GM06990 (cell line): ENCODE measurements at places on chromosomes 11 and 22.

GRCh38 chr22:46815559-46815895, 53.1 kb downstream of the TBC1D22A start:
- DNase-seq = no peak

DNA sequence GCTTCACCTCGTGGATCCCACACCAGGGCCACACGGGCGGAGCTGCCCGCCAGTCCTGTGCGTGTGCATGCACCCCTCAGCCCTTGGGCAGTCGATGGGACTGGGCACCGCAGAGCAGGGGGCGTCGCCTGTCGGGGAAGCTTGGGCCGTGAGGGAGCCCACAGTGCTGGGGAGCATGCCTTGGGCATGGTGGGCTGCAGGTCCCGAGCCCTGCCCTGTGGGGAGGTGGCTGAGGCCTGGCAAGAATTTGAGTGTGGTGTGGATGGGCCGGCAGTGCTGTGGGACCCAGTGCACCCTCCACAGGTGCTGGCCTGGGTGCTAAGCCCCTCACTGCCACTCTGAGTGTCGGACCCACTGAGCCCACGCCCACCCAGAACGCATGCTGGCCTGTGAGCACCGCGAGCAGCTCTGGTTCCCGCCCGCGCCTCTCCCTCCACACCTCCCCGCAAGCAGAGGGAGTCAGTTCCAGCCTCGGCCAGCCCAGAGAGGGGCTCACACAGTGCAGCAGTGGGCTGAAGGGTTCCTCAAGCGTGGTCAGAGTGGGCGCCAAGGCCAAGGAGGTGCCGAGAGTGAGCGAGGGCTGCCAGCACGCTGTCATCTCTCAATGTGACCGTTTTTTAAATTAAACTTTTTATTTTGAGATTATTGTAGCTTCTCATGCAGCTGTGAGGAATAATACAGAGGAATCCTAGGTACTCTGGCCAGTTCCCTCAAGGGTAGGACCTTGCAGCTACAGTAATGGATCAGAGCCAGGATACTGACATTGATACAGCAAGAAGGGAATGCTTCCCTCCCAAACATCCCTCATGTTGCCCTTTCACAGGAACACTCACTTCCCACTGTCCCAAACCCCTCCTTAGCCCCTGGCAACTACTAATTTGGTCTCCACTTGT, 127.7 kb downstream of the CRYBB2 start:
- no peak for DNase-seq

GRCh38 chr11:79018371-79018849, 422.4 kb downstream of the TENM4 start:
- no peak for DNase-seq

- DNase-seq = no peak
Measured at GRCh38 chr11:2217211-2218030, 45.8 kb upstream of the TH start.

- DNase-seq = no peak
Measured at GRCh38 chr22:37298748-37299495, 16.6 kb downstream of the CYTH4 start.

DNA sequence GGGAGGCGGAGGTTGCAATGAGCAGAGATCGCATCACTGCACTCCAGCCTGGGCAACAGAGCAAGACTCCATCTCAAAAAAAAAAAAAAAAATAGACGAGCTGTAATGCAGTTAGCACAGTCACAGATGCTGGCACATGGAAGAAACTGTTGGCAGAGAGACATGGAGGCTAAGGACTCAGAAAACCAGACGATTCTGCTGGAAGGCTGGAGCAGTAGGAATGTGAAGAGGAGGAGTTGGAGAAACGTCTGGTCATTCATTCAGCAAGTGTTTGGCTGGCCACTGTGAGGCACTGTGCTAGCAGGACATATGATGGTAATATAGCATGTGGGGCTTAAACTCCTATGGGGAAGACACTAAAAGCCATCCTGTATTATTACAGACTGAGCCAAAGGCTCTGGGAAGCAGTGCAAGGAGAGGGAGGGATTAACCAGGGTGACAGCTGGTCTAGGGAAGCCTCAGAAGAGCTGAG, 5.0 kb downstream of the UQCR10 start:
- DNase-seq = no peak
